ENCODE measurements at places on chromosomes 7 and 10. TPM values are rescaled to one million over a fixed set of nuclear protein-coding genes. Genes with fewer than 3 reads are reported as not detected.
A peak's percentile ranks its signal among the peaks of the same experiment; 100 is the strongest.

Gene C10orf62
- total RNA-seq: 1.5 TPM

Gene MRLN
- not detected for total RNA-seq

Gene SYNPO2L
- 0.34 TPM for total RNA-seq

Gene THAP5
- 18.3 TPM for total RNA-seq

Gene IGFBP3
- 221 TPM for total RNA-seq

Gene ARHGEF5
- 51.5 TPM for total RNA-seq

Gene CNPY1
- total RNA-seq: not detected

Gene CAMK1D
- total RNA-seq: 2.7 TPM

Gene PSD
- total RNA-seq: 0.34 TPM

Gene PRTFDC1
- total RNA-seq: 22.7 TPM

Gene HMX3
- not detected for total RNA-seq

Gene NKX2-3
- total RNA-seq: not detected

Gene DENND2A
- not detected for total RNA-seq

Gene GATA3
- 8.2 TPM for total RNA-seq

- H3K27ac ChIP-seq: peak overlapping the region; percentile 97
- peaks cover 30% of the 10 kb centered on the region for H3K4me1 ChIP-seq
- H3K27me3 ChIP-seq: no peaks in the 10 kb centered on the region
- no peak overlapping the region for H3K4me3 ChIP-seq
Observed at GRCh38 chr7:130944997-130945396, 211.0 kb upstream of the KLF14 start.

GRCh38 chr10:69449841-69450240, 1.4 kb upstream of the TSPAN15 start:
- H3K27ac ChIP-seq: peak overlapping the region; percentile 94
- H3K4me3 ChIP-seq: peak overlapping the region; percentile 52
- peaks cover 50% of the 10 kb centered on the region for H3K36me3 ChIP-seq
- H3K4me1 ChIP-seq: peaks cover 67% of the 10 kb centered on the region
- no peaks in the 10 kb centered on the region for H3K27me3 ChIP-seq

GRCh38 chr7:30224511-30225062, 59.8 kb upstream of the ZNRF2 start:
- DNase-seq: no peak
- H3K4me3 ChIP-seq: no peak overlapping the region
- peak overlapping the region; percentile 87 for H3K27ac ChIP-seq
- no peaks in the 10 kb centered on the region for H3K27me3 ChIP-seq
- H3K4me1 ChIP-seq: peaks cover 36% of the 10 kb centered on the region

- no peak overlapping the region for H3K4me3 ChIP-seq
- no peak overlapping the region for H3K27ac ChIP-seq
- DNase-seq: no peak
- H3K4me1 ChIP-seq: no peaks in the 10 kb centered on the region
- H3K27me3 ChIP-seq: peaks cover 91% of the 10 kb centered on the region
- no peaks in the 10 kb centered on the region for H3K36me3 ChIP-seq
Observed at GRCh38 chr10:70943249-70943648, 54.9 kb upstream of the PCBD1 start.

GRCh38 chr10:10530313-10530712, 487.4 kb upstream of the CELF2 start:
- no peak for DNase-seq
- H3K27me3 ChIP-seq: no peaks in the 10 kb centered on the region
- H3K36me3 ChIP-seq: no peaks in the 10 kb centered on the region
- H3K27ac ChIP-seq: no peak overlapping the region

DNA sequence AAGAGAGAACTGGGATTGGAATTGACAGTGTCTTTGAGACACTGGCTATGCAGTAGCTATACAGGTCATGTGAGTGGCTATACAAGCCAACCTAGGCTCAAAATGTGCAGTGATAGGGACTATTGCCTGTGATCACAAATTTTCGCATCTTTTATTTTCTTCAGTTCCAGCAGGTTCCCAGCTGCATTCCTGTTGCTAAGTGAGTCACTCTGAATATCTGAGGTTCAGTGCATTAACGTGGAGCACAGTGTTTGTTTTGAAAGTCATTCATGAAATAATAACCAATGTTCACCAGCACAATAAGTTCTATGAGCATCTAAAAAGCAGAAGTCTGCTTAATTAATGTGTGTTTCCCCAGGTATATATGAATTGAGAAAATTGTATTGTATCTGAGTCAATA, 1236.0 kb upstream of the CELF2 start:
- H3K4me1 ChIP-seq: no peaks in the 10 kb centered on the region
- DNase-seq: no peak
- H3K36me3 ChIP-seq: no peaks in the 10 kb centered on the region
- H3K4me3 ChIP-seq: no peak overlapping the region
- no peak overlapping the region for H3K27ac ChIP-seq

DNA sequence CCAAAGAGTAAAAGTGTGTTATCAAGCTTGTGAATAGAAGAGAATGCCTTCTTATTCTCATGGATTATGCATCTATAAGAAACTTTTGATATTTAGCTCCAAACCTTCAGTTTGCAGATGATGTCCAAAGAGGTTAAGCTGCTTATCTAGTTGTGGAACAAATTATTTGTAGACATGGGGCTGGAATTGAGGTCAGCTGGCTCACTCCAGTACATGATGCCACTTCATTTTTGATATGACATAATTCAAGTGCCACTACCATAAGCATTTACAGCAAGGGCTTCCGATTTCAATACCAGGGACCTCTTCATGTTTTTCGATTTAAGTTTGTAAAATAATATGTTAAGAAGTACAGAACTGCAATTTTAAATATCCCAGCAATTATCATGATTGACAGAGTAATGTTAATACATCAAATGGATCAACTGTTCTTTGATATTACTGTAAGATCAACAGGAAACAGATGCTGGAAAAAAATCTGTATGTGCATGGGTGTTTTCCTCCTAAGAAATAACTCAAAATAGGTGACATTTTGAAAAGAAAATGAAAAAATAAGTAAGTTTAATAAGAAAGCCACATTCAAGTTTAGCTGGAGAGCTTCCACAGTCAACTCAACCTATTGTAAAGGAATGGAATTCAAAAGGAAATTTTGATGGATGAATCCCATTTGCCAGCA, 12.7 kb downstream of the FAM3C start:
- H3K27ac ChIP-seq: no peak overlapping the region
- no peaks in the 10 kb centered on the region for H3K27me3 ChIP-seq
- H3K36me3 ChIP-seq: peaks cover 44% of the 10 kb centered on the region
- peaks cover 66% of the 10 kb centered on the region for H3K4me1 ChIP-seq

DNA sequence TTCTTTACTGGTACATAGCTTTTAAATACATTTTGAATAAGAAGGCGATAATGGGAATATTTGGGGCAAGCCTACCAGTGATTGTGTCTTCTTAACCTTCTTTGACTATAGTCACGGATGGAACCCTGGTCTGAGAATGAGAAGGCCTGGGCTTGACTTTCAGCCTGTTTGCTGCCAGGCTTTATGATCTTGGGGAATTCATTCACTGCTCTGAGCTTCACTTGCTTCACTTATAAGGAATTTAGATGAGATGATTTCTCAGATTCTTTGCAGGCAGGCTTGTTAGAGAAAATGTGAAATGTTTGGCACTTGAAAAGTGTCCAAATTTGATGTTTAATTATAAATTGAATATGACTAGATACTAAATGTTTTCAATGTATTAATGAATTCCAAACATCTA, 42.5 kb downstream of the NUP205 start:
- DNase-seq: no peak
- peaks cover 23% of the 10 kb centered on the region for H3K36me3 ChIP-seq
- no peaks in the 10 kb centered on the region for H3K27me3 ChIP-seq
- H3K4me3 ChIP-seq: no peak overlapping the region
- no peaks in the 10 kb centered on the region for H3K4me1 ChIP-seq
- H3K27ac ChIP-seq: no peak overlapping the region

GRCh38 chr10:32332299-32332750, 14.6 kb downstream of the EPC1 start:
- H3K36me3 ChIP-seq: peaks cover 5% of the 10 kb centered on the region
- no peak overlapping the region for H3K4me3 ChIP-seq
- peaks cover 74% of the 10 kb centered on the region for H3K4me1 ChIP-seq
- H3K27me3 ChIP-seq: no peaks in the 10 kb centered on the region
- no peak overlapping the region for H3K27ac ChIP-seq
